ENCODE measurements at places on chromosomes 13 and 19.

- DNase-seq, result no peak
Observed at GRCh38 chr13:114023716-114024602, 50.1 kb upstream of the C13orf46 start.

DNA sequence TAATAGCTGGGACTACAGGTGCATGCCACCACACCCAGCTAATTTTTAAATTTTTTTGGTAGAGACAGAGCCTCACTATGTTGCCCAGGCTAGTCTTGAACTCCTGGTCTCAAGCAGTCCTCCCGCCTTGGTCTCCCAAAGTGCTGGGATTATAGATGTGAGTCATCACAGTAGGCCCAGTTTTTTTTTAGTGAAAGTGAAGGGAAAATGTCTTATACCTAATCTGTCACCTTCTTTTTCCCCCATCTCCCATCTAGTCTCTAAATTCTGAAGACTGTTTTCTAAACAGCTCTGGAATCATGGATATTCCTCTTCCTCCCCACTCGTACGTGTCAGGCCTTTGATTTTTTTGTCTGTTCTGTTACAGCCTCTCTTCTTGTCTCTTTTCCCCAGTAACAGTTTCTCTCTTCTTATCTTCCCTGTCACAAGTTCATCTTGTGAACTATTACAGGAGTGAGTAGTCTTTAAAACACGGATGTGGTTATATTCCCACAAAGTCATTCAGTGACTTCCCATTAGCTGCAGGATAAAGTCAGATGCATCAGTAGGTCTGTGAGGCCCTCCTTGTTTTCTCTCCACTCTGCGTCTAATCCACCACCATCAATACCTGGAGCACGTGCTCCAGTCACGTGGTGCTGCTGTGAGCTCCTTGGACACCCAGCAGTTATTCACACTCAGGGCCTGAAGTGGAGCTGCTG, 2.9 kb downstream of the CDC16 start:
- no peak for DNase-seq

GRCh38 chr19:13228561-13228960, 78.3 kb downstream of the IER2 start:
- no peak for DNase-seq

- no peak for DNase-seq
Observed at GRCh38 chr13:81089371-81090157, 748.6 kb upstream of the SPRY2 start.

DNA sequence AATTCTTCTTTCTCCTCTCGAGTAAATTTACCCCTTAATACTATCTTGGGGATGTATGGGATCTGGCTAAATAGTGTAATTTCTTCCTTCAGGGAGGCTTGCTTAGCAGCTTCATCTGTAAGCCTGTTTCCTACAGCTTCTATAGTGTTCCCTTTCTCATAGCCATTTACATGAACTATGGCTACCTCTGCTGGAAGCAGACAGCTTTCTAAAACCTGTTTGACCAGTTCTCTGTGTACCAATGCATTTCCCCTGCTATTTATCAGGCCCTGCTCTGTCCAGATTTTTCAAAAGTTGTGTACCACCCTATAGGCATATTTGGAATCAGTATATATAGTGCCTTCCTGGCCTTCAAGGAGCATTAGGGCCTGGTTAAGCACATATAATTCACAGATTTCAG, 113.6 kb upstream of the PCDH9 start:
- no peak for DNase-seq

GRCh38 chr13:74570834-74571233, 436.6 kb upstream of the KLF12 start:
- no peak for DNase-seq

- no peak for DNase-seq
Observed at GRCh38 chr13:112062072-112062567, 4.8 kb upstream of the SOX1 start.

- DNase-seq, result no peak
Observed at GRCh38 chr19:12788682-12789097, 2.6 kb upstream of the JUNB start.

DNA sequence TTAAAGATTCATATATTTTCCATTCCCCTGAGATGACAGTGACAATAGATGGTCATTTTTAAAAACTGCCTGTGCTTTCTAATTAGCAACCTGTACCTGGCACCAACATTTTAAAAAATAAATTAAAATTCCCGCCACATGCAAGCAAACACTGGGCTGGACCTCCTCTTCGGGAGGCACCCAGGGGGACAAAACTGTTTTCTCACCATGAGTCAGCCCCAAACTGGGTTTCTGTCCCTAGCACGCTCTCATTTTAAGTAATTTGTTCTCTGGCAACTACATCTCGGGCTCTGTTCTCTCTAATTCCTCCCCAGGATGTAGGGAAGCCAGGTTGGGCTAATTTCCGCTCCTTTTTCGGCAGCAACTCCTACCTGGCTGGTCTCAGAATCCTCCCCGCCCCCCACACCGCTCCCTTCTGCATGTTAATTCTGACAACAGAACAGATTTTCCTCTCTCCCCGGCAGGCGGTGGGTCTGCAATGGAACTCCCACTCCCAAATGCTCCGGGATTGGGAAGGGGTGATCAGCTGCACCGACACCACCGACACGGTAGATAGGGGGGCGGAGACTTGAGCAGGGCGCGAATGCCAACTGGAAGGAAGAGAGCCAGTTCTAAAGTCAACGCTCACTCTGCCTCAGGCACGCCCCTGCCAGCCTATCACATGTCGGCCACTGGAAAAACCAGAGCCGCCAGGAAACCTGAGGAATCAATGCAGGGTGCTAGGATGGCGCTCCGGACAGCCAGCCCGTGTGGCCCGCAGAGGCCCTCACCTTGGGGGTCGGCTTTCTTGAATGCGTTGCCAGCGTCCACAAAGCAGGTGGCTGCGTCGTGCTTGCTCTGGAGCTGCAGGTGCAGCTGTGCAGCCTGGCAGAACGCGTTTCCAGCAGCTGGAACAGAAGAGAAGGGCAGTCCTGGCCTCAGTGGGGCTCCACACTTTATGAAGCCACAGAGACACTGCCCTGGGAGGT, 14.7 kb downstream of the NAPA start:
- no peak for DNase-seq

- DNase-seq, result no peak
Observed at GRCh38 chr19:10768936-10769335, 51.1 kb downstream of the DNM2 start.

DNA sequence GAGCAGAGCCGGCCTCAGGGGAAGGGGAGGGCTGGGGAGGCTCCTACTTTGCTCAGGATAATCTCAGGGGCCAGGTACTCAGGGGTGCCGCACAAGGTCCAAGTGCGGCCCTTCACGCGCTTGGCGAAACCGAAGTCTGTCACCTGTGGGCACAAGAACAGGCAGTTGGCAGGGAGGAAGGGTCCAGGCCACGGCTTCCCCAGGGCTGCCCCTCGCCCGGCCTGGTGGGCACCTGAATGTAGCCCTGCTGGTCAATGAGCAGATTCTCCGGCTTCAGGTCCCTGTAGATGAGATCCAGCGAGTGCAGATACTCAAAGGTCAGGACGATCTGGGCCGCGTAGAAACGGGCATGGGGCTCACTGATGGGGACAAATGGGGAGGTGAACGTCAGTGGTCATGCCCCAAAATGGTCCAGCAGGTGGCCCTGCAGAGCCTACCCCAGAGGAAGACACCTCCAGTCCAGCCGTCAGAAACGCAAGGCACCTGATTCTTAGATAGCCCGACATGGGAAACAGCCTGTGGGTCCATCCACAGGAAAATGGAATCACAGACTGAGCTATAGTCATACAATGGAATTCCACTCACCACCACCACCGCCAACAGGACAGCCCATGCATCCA, 7.1 kb upstream of the SAMD1 start:
- no peak for DNase-seq

DNA sequence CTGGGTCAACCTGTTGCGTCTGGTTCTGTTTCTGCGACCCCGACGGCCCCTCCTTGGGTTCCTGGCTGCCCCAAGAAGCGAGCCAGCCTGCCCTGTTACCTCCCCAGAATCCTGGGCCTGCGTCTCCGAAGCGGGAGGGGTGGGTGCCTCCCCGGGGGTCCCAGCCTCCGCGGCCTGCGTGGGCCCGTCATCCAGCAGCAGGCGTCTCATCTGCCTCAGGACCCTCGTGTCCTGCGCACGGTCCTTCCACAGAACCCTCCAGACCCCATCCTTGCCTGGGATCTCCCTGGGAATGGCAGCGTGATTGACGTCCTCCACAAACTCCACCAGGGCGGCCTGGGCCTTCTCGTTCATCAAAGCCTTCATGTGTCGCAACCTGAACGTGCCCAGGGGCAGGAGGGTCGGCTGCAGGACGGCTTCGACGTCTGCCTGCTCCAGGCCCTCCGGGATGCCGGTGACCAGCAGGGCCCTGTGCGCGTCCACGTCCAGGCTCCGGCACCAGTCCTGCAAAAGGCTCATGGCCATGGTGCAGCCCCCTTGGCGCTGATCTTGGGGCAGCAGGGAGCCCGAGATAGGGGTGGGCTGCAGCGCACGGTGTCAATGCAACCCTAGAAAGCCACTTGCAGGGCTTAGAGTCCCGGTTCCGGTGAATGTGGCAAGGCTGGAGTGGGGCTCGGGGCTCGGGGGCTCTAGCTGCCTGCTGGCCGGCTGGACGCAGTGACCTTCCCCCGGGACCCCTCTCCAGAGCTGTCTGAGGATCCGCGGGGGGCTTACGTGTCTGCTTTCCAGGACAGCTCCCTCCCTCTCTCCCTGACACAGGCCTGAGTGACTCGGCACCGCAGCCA, 504 bp downstream of the PNMA8B start:
- no peak for DNase-seq

DNA sequence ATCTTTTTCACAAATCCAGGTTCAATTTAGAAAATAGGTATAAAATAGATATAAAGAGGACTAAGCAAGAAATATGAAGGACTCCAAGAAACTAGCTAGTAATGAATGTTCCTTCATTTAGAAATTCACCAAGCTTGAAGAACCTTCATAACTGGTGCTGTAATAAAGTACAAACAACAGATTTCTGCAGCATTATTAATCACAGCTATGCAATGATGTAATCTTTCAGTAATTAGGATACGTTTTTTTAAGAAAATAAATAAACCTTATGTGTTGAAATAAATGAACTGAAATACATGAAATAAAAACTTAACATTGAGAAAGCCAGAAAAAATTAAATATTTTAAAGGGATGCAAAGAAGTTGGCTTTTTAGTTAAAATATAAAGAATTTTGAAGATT, 236.1 kb downstream of the RGCC start:
- DNase-seq, result no peak

GRCh38 chr13:42615691-42616090, 41.7 kb downstream of the TNFSF11 start:
- no peak for DNase-seq

DNA sequence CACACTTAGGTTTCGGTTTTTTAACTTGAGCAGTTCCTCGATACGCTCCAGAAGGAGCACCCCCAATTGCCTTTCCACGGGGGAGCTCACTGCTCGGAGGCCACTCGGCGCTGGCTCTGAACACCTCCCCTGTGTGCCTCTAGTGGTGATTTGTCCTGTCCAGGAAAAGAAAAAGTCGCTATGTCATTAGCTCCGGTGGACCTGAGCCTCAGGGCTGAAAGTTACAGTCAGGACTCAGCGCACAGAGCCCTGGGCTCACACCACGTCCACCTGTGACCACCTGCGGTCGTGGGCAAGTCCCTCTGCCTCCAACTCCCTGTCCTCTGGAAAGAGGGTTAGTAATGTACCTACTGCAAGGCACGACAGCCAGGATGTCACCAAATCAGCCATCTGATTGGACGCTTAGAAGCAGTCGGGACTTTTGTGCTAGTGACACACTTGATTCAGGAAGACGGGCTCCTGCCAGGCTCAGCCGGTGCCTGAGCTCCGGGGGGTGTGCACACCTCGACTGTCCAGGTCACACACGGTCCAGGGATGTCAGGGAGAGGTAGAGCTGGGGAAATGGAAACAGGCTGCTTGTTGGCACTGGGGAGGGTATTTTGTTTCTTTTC, 3.9 kb upstream of the TMPRSS9 start:
- DNase-seq, result no peak
